Dermis microvascular lymphatic vessel endothelial cell (primary cell): ENCODE measurements at places on chromosomes 6 and 20. TPM values are rescaled to one million over a fixed set of nuclear protein-coding genes. Genes with fewer than 3 reads are reported as not detected.

GRCh38 chr6:70381417-70381782, 31.9 kb upstream of the FAM135A start:
- no peak for DNase-seq

DNA sequence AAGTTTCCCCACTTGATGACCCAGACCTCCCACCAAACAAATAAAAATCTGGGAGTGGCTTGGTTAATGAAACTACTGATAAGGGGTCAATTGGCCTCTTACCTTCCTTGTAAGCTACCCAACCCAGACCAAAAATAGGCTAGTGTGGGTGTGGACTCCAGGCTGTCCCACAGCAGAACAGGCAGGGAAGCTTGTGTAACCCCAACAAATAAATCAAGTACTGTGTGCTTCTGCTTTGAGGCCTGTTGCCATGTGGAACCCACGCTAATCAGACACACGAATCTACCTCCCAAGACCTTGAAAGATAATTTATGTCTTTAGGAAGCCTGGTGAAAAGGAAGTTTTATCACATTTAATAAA, 33.7 kb upstream of the PAQR8 start:
- DNase-seq = no peak

DNA sequence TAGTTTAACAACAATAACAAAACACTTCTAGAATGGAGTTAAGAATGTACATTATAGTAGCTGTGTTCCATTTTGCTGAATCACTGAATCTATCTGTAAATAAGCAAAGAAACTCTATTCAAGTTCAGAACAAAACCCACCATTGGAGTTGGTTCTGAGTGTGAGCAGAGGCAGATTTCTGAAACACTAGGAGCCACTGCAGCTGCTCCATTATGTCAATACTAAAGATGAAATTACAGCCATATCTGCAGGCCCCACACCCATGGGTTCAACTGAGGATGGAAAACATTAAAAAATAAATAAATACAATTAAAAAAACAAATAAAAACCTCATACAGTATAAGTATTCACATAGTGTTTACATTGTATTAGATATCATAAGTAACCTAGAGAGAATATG, 91.0 kb downstream of the REPS1 start:
- DNase-seq = no peak

GRCh38 chr6:90689172-90689571, 102.3 kb upstream of the MAP3K7 start:
- DNase-seq = no peak

C20orf141 gene
- total RNA-seq = not detected in 2 replicates
